ENCODE measurements at places on chromosomes 11 and 22.

- DNase-seq: no peak
Measured at GRCh38 chr22:46054091-46055073, 77.4 kb upstream of the WNT7B start.

GRCh38 chr22:48118654-48119053 is 1356.2 kb downstream of the TBC1D22A start:
- no peak for DNase-seq

- DNase-seq: no peak
Measured at GRCh38 chr11:77186302-77186701, 58.3 kb downstream of the MYO7A start.

DNA sequence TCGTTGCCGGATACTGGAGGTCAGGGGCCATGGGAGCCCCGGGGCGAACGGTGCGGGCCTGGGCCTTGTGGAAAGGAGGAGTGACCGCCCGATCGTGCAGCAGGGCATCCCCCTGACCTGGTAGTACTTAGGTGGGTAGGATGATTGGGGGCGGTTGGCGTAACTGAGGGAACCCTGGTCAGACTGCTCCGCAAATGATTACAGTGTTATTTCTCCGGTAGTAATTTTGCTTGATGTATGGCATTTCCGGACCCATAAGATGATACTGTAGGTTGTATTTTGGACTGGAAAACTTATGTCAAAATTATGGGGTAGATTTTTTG is 762 bp downstream of the MTMR3 start:
- no peak for DNase-seq

- no peak for DNase-seq
Measured at GRCh38 chr22:26429458-26430286, 612 bp downstream of the ASPHD2 start.

DNA sequence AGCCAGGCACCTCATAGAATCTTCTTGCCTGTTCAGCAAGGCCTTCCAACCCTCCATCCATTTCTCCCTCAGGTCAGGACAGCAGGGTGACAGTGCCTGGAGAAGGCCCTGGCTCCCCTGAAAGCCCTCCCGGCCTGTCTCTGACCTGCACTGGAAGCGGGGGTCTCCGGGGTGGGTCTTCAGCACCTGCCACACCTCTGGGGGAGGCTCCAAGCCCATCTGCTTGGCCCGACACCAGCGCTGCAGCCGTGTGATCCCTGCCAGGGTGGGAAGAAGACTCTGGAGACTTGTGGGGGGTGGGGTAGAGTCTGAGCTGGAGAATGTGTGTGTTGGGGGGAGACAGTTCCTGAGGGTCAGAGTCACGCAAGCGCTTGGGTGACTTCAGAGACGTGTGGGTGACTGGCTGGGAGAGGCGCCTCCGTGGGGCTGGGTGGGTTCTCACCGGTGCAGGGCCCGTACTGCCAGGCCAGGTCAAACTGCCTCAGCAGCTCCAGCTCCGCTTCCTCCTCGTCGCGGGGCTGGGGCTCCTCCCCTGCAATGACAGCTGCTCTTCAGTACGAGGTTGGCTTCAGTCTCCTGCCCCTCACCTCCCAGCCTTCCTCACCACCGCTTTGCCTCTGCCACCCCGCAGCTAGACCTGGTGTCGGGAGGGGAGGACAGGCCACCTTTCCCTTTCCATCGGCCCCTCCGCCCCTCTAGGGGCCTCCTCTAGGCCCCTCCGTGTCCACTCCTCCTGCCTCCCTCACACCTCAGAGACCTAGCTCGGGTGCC is 615 bp downstream of the POLD4 start:
- DNase-seq: peak; percentile 27

GRCh38 chr11:69598147-69598546 is 42.8 kb upstream of the CCND1 start:
- DNase-seq: no peak

- DNase-seq: no peak
Measured at GRCh38 chr11:122322329-122322728, 206.3 kb upstream of the BLID start.

DNA sequence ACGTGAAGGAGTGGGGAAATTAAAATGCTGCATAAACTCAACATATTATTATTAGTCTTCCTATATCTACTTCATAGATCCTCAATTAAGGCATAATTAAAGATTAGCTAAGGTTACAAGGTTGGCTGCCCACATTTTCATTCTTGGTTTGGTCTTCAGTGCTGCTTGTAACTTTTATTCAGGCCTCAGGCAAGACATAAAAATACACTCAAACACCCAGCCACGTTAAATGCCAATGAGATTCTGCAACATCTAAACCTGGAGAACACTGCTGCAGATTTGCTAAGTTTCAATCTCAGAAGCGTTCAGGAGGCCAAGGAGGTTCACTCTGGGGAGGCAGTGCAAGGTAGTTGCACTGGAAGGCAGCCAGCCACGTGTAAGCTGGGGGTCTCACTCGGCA is 358.7 kb upstream of the NARS2 start:
- no peak for DNase-seq

DNA sequence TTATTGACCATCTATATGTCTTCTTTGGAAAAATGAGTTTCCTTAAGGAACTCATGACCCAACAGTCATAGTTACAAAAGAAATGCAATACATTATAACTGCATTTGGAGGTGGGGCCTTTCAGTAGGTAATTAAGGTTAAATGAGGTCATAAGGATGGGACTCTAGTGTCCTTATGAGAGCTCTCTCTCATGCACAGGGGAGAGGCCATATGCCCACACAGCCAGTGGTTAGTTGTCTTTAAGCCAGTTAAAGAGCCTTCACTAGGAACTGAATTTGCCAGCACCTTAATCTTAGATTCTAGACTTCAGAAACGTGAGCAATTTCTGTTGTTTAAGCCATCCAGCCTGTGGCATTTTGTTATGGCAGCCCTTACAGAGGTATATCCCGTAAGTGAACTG is 27.3 kb downstream of the INTS4 start:
- no peak for DNase-seq

DNA sequence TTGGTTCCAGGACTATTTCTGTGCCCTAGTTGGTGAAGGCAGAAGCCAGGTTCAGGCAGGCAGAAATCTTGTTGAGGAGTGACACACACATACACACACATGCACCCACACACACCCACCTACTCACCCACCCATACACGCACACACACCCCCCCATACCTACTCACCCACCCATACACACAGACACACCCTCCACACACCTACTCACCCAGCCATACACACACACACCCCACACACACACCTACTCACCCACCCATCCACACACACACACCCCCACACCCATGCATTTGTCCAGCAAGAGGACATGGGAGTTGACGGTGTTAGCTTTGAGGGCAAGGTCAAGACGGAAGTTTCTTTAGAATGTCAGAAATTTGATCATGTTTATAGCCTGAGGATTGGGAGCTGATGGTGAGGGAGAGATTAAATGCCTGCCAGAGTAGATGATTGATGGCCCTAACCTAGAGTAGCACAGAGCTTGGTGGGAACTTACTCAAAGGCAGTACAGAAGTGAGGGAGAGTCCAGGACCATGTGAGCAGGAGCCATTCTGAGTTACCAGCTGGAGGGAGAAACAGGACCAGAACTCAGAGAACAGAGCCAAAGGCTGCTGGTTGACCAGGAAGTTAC is 68.9 kb downstream of the CYB5R2 start:
- no peak for DNase-seq

DNA sequence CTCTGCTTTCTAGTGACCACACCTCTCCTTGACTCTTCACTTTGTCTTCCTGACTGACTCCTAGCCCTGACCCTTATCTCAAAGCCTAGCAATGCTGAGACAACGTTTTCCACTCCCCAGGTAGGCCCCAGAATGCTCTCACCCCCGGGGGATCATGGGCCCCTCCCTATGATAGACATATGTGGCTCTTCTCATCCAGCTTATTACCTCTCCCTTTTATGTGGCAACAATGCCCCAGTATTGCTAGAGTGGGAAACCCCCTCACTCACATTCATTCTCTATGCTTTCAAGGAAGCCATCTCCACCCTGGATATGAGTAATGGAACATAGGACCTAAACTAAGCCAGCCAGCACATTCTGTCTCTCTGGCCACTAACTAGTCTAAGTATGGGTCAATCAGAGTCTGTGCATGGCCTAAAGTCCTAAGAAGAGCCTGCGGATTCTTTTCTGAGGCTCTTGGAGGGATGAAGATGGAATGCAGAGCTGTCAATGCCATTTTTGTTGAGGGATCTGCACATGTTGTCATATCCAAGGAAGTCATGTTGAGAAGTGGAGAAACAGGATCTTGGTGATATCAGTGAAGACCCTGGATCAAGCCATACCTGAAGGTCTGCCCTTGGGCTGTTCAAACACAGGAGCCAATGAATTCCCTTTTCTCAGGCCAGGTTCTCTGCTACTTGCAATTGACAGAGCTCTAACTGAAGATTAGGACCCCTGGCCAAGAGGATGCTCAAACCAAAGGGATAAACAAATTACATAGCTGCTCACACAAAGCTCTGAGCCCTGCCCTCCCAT is 79.8 kb upstream of the GRK3 start:
- DNase-seq: no peak

DNA sequence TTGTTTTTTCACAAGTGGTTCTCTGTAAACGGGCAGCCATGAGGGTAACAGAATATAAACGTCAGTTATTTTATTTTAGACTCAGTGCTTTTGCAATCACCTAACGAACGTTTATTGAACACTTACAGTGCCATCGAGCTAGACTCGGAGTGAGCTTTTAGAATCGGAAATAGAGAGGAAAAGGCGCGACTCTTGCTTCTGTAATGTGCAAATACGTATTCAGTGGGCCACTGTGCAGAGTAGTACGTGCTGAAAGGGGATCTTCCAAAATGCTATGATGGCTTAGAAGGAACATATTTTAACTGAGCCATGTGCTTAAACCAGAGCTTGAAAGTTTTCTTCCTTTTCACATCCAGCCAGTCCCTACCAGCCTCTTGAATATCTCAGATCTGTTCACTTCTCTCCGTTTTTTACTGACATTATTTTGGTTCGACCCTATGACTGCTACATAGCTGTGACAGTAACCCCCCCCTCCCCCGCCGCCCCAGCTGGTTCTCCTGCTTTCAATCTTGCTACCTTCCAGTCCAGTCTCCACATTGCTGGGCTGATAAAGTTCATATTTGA is 468 bp downstream of the DDIAS start:
- DNase-seq: no peak

GRCh38 chr11:10506008-10506370 is 35.0 kb downstream of the RNF141 start:
- DNase-seq: no peak

- no peak for DNase-seq
Measured at GRCh38 chr11:17498058-17498457, 21.4 kb upstream of the ABCC8 start.

DNA sequence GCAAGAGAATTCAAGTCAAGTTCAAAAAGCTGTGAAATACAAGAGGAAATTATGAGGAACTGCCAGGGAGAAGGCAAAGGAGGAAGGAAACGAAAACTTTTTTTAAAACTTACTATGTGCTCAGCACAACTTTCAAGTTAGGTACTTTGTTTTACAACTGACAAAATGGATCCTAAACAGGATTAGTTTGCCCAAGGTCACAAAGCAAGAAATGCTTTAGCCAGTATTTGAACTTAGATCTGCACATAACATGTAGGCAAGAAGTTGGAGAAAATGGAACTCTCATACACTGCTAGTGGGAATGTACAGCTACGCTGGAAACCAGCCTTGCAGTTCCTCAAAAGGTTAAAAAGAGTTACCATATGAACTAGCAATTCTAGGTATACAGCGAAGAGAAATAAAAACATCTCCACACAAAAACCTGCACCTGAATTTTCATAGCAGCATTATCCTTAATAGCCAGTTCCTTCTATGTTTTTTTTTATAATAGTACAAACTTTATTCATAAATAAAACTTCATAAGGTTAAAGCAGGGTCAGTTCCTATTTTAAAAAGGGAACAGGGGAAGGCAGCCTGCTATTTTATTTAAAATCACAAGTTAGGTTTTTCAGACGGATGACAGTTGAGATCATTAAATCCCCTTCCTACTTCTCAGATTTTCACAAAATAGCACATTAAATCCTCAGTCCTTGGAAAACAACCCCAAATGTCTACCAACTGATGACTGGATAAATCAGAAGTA is 19.2 kb downstream of the DDX6 start:
- DNase-seq: no peak

GRCh38 chr22:46480396-46480795 is 57.0 kb downstream of the CELSR1 start:
- DNase-seq: no peak

GRCh38 chr11:48111891-48112290 is 104.7 kb upstream of the OR4B1 start:
- no peak for DNase-seq

DNA sequence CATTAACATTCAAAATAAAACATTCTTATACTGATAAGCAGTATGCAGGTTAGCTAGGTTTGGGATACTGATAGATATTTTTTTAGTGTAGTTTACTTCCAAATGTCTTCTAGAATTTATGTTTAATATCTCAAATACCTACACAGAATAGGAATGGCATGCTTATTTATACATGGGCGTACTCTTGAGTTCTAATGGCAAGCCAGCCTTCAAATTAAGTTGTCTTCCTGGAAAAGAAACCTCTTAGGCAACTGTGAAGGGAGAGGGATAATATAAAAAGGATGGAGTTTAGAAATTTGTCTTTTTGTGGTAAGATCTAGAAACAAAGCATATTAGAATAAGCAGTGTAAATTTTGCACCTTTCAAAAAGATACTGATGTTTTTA is 65.4 kb downstream of the MTMR3 start:
- no peak for DNase-seq

- no peak for DNase-seq
Measured at GRCh38 chr11:76752321-76753143, 30.6 kb upstream of the TSKU start.

- no peak for DNase-seq
Measured at GRCh38 chr11:74905326-74905725, 43.6 kb downstream of the XRRA1 start.

- DNase-seq: no peak
Measured at GRCh38 chr11:92225568-92226330, 1.1 kb downstream of the FAT3 start.

DNA sequence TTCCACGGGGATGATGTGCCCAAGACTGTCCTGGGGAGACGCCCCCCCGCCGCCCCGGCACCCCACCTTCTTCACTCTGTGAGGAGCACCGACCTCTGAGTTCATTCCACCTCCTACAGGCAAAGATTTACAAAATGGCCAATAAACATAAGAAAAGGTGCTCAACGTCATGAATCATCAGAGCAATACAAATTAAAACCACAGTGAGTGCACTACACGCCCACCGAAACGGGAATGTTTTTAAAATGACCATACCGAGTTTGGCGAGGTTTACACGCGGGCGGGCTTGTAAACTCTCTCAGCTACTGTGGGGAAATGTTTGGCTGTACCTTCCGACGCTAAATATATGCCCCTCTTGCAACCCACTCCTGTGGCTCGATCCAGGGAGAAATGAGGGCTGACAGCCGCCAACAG is 7.9 kb downstream of the NPTXR start:
- DNase-seq: no peak

All from stimulated activated CD8-positive, alpha-beta memory T cell treated with anti-CD3 and anti-CD28 coated beads, Interleukin-4, amount 100 ng/mL, for 1 hour (primary cell).